Ovary (tissue), 10 donors: ENCODE measurements at places on chromosomes 2 and 18.

DNA sequence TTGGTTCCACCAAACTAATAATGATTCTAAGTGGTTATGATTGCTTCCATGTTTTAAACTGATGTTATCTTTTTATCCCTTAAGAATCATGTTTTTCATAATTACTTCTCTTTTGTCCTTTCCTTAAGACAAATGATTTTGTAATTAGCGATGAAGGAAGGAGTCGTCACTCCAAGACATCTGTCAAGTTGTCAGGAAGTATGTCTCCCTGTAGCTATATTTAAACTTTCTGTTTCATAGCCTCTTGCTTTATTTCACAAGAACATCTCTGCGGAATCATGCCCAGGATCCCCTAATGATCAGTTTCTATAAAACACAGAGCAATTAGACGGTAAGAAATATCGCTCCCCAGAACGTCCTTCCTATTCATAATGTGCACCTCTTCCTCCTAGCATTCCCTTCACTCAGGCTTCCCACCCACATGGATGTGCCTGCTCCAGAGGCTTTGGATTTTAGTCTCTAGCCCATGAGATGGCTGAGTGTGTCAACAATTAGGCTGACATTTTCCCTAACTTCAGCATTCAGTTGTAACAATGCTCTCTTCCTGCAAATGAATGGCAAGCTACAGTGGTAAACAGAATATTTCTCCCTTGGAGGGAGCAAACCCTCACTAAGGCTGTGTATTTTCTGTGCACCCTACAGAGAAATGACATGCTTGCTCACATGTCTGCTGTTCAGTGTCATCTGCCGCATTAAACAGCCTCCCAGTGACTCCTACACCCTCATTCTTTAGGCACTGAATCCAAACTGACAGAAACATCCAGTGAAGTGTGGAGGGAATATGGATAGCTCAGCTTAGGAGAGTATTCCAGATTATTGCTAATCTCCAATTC, 879.6 kb upstream of the CELF4 start:
- DNase-seq: no peak

- no peak for DNase-seq
Observed at GRCh38 chr2:108911401-108911800, 77.6 kb downstream of the EDAR start.

DNA sequence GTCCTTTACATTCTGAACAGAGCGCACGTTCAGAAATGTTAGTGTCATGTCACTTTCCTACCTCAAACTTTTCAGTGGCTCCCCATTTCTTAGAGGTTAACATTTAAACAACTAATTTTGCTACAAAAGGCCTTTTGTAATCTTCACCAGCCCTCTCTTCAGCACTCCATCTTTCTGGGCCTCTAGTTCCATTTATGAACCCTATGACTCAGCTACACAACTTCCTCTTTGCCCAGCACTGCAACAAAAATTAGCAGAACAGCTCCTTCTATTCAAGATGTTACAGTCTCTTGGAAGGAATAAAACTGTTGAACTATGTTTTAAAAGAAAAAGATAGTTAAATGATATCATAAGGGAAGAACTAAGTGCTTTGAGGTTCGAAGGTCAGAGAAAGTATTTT, 139.9 kb downstream of the VWC2L start:
- no peak for DNase-seq

DNA sequence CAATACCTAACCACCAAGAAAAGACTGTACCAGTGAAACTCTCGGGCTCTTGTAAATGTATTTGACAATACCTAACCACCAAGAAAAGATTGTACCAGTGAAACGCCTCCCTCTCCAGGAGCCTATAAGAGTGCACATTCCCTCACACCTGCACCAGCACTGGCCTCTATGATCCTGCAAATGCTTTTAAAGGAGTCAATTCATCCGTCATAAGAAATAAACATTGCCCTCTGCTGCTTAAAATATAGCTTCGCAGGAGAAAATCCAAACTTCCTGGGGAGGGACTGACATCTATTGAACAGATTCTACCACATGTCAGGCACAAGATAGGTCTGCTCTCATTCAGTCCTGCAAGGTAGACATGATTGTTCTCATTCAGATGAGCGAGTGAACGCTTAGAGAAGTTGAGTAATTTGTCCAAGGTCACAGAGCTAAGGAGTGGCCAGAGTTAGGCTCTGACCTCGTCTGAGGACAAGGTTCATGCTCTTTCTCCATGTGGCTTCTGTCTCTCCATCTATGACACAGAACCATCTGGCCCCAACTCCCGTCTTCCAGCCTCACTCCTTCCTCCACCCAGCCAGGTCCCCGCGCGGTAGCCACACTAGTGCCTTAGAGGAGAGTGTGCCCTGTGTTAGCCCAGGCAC, 38.7 kb downstream of the MCFD2 start:
- DNase-seq: no peak

GRCh38 chr2:111005821-111006220, 114.9 kb upstream of the BCL2L11 start:
- no peak for DNase-seq

DNA sequence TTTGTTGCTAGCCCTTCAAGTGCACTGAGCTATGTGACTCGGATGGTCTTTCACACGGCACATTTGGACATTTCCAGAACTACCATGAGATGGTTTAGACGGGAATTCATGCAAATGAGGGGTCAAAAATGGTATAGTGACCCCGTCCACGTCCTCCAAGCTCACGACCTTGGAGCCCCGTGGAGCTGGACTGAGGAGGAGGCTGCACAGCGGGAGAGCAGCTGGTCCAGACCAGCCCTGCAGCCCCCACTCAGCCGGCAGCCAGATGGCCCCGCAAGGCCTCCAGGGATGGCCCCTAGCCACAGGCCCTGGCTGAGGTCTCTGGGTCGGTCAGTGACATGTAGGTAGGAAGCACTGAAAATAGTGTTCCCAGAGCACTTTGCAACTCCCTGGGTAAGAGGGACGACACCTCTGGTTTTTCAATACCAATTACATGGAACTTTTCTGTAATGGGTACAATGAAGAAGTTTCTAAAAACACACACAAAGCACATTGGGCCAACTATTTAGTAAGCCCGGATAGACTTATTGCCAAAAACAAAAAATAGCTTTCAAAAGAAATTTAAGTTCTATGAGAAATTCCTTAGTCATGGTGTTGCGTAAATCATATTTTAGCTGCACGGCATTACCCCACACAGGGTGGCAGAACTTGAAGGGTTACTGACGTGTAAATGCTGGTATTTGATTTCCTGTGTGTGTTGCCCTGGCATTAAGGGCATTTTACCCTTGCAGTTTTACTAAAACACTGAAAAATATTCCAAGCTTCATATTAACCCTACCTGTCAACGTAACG, 88.8 kb downstream of the EPAS1 start:
- DNase-seq: no peak

DNA sequence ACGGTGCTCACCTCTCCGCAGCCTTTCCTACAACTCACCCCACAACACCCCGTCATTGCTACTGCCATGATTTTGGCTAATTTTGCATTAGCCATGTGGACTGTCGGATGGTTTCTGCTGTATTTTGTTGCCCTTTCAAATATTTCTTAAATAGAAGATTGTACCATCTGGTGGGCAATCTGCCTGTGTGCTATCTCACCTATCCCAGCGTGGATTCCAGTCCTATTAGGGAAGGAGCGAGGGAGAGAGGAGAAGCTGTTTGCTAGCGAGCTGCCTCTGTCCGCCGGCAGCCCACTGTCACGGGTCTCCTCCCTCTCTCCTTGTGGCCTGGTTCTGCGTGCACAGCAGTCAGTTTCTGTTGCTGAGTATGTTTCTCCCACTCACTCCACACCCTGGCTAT, 336.2 kb downstream of the TXNL1 start:
- no peak for DNase-seq

DNA sequence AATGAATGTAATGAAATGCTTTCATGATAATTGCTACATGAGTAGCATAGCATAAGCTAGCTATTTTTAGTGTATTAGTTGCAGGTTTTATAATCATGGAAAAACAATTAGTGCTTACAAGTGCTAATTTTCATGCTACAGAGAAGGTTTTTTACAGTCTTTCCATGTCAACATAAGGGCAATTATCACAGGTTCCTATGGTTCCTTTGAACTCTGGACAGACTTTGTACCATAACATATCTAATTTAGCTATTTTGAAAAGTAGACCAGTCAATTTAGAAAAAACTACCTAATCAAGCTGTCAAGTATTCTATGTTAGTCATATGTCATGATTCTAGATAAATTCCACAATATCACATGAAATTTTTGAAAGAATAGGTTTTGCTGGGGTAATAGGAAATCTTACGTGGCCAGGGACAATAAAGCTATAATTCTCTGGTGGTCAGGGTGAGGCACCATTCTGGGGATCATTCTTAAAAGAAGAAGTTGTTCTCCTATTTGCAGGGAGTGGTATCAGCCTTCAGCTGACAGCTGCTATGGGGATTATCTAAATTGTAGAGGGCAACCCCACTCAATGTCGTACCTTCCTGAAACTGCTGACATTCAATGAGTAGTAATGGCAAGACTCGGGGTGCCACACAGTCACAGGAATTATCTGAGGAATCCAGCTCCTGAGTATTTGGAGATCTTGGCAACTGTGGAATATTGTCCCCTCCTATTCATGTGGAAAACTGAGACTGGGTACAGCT, 724.0 kb upstream of the LINC00305 start:
- DNase-seq: no peak

DNA sequence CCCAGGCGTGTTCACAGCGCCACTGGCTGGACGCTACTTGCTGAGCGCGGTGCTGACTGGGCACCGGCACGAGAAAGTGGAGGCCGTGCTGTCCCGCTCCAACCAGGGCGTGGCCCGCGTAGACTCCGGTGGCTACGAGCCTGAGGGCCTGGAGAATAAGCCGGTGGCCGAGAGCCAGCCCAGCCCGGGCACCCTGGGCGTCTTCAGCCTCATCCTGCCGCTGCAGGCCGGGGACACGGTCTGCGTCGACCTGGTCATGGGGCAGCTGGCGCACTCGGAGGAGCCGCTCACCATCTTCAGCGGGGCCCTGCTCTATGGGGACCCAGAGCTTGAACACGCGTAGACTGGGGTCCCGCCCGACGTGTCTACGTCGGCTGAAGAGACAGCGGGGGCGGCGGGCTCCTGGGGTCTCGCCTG, 891 bp upstream of the KHK start:
- peak; percentile 84 for DNase-seq

DNA sequence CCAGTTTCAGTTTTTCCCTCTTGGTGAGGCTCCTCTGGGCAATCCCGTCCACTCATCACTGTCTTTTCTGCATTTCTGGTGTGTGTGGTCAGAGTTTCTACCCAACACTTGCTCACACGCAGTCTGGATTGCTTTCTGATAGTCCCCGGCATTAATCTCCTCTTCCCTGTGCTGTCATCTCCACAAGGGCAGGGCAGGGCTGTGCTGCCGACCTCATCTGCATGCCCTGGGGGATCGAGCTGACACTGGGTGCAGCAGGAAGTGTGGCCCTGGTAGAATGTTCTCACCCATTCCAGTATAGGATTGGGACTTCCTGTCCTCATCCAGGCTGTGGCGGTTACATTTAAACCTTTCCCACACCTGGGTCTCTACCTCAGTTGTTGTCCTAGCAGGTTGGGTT, 80.0 kb upstream of the FAM136A start:
- no peak for DNase-seq

- no peak for DNase-seq
Observed at GRCh38 chr2:104577143-104577542, 276.8 kb upstream of the POU3F3 start.

GRCh38 chr2:97706112-97706511, 7.3 kb upstream of the ZAP70 start:
- no peak for DNase-seq

DNA sequence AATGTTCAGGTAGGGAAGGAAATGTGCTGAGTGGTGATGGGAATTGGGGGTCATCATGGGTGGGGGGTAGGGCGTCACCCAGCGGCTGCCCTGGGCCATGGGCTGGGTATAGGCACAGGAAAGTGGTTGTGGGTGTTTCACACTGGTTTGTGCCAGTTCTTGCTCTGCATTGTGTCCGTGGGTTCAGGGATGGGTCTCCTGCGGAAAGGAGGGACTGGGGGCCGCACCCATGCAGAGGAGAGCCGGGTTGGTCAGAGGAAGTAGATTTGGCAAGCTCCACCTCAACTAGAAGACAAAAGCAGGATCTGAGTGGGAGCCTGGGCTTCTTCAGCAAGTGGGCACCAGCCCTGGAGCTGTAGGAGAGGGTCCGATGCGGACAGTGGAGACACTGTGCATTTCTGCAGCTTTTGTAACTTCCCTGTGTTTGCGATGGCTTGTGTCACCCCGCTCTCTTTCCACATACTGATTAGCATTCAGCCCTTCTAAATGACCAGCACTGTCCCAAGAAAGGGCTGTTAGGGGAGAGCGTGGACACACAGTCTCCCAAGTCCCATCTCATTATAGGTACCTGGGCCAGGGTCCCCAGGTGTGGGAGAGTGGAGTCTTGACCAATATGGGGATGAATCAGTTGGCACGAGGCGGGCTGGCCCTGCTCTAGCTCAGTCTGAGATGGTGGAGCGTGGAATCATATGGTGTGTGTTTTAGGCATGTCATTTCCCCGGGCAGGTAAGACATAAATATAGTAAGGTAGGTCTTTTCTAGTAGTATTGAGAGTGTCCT, 67.2 kb downstream of the LRRFIP1 start:
- DNase-seq: no peak

DNA sequence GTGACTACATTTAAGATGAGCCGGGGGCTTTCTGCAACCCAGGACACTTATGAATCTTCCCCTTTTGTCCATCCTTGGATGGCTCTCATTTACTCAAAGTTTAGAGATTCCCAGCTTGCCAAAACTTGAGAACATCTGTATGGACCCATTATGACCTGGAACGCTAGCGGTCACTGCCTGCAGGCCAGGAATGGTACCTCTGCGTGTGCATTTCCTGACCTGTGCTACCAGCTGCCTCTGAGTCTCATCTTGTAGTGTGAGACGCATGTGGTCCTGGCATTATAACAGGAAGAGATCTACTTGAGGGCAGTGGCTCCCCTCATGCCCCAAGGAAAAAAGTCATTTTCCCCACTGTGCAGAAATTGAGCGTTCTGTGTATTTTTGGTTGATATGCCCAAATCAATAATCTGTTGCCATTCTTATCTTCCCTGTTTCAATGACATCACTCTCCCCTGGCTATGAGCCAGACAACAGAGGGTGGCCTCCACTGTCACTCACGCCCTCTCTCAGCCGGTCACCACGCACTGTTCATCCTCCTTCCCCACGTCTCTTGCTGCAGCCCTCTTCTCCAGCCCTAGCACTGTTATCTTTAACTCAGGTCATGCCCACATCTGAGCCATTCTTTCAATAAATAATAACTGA, 28.5 kb upstream of the NPAS2 start:
- DNase-seq: no peak

DNA sequence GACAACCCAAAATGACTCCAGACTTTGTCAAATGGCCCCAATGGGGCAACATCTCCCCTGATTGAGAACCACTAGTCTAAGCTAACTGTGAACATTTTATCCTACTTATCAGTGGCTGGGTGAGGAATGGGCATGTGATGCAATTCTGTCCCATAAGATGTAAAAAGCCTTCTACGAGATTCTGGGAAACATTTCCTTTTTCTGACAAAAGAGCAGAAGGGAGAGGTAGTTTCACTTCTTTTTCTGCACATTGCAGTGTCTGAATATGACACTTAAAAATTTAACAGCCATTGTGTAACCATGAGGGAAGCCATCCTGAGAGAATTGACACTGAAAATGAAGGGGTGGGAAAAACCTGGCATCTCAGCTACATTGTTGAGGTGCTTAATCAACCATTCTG, 17.3 kb upstream of the MARCHF4 start:
- DNase-seq: no peak
